ENCODE measurements at places on chromosomes 7 and 10.

DNA sequence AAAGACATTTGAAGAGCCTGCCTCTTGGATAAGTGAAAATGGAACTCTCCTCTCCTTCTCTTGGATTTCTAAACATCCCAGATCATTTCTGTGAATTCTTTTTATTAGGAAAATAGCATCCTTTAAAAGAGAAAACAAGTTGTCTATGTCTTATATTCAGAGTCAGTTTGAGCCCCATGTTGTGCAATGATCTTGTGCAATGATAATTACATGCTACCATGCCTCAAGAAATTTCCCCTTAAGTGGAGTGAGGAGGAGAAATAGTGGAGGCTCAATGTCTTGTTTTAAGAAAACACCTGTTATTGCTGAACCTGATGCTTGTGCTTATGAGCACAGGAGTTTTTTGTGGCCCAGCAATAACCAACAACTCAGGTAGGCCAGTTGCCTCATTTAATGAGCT is 103.6 kb downstream of the NPSR1 start:
- no peak for DNase-seq

DNA sequence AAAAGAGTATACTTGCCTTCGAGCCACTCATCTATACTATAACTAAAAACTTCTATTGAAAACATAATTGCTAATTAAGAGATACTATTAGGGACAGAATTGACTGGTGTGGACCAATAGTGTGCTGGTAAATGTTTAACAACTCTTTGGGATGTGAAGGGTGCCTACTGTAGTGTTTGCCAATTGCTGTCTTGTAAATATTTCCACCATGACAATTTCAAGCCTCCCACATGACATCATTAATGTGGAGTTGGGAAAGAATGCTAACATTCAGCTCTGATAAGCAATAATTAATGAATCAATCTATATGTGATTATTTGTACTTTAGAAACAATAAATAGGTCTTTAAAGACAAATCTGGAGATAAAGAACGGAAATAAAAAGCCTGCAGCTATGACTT is 136.8 kb downstream of the DGKB start:
- DNase-seq: no peak

DNA sequence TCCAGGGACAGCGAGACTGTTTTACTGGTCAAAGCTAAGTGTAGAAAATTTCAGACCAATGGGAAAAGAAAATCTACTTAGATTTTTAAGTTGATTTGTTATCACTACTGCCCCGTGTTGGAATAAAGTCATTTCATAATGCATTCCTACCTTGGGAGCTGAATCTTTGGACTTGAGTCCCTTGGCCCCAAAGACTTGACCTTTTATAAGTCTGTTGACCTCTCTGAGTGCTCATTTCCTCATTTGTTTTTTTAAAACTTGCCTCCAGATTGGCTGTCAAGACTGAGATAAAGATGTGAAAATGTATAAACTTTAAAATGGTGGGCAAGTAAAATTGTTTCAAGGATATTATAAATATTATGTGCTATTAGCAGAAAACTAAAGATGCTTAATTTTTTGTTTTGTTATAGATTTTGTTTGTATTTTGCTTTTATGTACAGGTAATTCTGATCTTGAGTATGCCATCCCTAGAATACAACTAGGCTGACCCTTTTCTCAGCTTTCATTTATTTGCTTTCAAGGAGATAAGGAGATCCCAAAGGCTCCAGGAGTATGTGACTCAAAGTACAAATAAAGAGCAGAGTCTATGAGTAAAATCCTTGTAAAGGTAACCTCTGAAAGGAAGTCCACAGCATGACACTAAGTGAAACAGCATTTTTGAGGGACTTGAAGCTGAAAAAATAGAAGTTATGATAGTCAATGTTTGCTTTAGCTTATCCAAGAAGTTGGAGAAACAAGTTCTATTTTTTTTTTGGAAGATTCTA is 54.6 kb downstream of the TMEM26 start:
- no peak for DNase-seq

GRCh38 chr7:98911916-98912315 is 33.6 kb downstream of the TRRAP start:
- no peak for DNase-seq

GRCh38 chr7:84250452-84250851 is 55.9 kb upstream of the SEMA3A start:
- no peak for DNase-seq

DNA sequence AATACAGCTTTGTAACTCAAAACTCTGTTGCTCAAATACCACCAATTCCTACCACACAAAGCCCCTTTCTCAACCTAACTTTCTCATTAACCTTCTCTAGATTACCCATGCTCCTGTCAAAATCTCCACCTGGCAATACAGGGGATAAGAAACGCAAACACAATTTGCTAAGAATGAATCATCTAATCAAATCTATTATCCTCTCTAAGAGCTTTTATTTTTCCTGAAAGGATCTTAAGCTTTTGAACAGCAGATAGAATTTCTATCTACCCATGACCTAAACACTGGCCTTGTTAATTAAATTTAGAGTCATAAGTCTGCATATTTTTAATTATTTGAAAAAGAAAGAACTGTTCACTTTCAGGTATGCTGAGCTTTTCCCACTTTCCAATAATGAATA is 98.3 kb downstream of the HBP1 start:
- DNase-seq: no peak

DNA sequence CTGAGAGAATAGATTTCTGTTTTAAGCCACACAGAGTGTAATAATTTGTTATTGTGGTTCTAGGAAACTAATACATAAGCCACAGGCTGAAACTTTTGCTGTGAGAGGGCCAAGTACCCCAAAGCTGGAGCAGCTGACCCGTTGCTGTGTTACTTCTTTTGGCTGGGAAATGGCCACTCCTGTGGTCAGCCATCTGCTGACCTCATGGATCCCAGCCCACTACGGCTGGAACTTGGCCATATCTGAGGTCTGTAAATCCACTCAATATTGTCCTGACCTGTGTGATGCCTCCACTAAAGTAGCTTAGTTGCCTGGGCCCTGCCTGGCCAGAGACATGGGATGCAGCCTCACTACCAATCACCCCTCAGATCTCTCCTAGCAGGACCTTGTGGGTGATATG is 17.4 kb upstream of the LOXL4 start:
- DNase-seq: no peak

DNA sequence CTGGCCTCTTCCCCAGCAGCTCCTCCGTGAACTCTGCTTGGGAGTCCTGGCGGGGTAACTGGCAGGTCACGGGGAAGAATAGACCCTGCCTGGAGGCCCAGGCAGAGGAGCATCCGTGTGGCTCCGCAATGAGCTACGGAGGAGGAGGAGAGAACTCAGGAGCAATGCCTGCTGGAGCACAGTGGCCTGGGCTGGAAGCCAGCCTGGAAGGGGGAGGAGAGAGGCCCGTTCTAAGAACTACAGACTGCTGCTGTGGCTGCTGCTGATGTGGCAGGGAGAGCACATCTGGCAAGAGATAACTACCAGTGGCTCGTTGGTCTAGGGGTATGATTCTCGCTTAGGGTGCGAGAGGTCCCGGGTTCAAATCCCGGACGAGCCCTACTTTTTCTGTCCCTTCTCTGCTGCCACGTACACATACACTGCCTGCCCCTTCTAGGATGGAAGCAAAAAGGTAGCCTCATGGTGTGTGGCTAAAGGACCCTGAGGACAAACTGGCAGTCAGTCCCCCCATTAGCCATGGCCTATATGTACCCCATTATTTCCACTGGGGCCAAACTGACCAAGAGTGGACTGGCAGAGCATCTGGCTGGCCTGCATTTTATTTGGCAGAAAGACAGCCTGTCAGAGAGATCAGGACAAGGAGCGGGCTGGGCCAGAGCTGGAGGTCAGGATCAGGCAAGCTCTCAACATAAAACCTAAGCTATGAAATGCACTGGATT is 7.7 kb upstream of the OPN1SW start:
- peak; percentile 85 for DNase-seq

- peak; percentile 93 for DNase-seq
Observed at GRCh38 chr10:124153023-124153826, 59.8 kb upstream of the CHST15 start.

- peak; percentile 81 for DNase-seq
Observed at GRCh38 chr10:118543714-118544400, 51.6 kb downstream of the PRLHR start.

DNA sequence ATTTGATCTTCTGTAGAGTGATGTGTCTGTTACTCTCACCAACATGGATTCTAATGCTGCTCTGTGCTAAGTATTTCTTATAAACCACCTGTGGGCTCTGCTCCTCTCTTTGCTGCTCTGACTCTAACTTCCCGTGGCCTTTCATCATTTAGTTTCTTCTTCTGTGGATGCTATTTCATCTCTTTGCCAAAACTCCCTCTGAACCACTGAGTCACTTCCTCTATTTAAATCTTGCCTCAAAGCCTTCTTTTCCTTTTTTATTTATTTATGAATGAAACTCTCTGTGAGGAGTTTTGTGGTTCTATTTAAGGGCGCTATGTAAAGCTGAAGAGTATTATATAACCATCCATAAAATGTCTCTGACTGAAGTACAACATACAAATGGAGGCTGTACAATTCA is 538.5 kb downstream of the SUGCT start:
- peak; percentile 57 for DNase-seq

- no peak for DNase-seq
Observed at GRCh38 chr10:131820626-131821025, 80.2 kb upstream of the PPP2R2D start.

DNA sequence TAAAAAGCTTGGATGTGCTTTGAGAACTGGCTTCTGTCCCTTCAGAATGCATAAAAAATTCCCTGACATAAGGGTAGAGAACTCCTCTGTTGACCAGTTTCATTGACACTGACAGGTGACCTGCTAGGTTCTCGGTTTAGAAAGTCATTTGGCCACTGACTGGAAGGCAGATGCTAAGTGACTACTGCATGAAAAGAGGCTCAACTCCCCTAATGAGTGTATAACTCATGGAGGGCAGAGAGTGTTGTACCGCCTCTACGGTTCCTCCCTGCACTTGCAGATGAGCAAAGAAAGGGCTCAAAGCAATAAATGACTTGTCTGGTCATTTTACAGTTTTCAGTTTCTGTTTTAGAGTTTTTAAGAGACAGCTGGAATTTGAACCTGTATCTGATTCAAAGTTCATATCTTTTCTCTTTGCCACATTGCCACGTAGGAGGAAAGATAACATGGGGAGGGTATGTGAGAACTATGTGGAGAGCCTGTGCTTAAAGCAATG is 2.9 kb upstream of the FGL2 start:
- no peak for DNase-seq

GRCh38 chr7:99190359-99191009 is 17.4 kb downstream of the KPNA7 start:
- no peak for DNase-seq

GRCh38 chr10:122282909-122283308 is 11.8 kb downstream of the BTBD16 start:
- DNase-seq: no peak

- DNase-seq: no peak
Observed at GRCh38 chr10:30842185-30842584, 189.5 kb downstream of the ZNF438 start.

DNA sequence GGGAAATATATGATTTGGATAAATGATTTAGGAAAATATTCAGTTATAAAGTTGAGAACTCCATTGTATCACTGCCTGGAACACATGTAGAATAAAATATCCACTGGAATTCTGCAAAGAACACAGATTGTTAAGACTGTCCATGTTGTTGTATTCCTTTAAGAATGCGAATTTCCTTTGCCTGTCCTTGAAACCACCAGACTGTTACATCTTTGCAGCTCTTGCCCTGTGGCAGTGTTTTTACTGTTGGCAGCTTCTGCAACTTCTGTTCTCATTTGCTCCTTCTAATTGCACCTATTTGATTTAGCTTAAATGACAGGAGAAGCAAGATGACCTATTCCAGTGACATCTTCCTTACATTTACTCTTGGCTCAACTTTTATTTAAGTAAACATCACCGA is 39.7 kb downstream of the MALSU1 start:
- no peak for DNase-seq

DNA sequence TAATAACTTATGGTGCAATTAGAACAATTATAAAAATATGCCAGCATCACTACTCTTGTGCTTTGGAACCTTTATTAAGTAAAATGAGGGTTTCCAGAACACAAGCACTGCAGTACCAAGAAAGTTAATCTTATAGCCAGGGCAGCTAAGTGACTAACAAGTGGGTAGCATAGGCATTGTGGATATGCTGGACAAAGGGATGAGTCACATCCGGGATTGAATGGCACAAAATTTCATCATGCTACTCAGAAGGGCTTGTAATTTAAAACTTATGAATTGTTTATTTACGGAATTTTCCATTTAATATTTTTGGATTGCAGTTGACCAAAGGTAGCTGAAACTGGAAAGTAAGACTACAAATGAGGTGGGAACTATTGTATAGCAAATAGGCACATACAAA is 250.6 kb downstream of the C7orf25 start:
- peak; percentile 60 for DNase-seq

DNA sequence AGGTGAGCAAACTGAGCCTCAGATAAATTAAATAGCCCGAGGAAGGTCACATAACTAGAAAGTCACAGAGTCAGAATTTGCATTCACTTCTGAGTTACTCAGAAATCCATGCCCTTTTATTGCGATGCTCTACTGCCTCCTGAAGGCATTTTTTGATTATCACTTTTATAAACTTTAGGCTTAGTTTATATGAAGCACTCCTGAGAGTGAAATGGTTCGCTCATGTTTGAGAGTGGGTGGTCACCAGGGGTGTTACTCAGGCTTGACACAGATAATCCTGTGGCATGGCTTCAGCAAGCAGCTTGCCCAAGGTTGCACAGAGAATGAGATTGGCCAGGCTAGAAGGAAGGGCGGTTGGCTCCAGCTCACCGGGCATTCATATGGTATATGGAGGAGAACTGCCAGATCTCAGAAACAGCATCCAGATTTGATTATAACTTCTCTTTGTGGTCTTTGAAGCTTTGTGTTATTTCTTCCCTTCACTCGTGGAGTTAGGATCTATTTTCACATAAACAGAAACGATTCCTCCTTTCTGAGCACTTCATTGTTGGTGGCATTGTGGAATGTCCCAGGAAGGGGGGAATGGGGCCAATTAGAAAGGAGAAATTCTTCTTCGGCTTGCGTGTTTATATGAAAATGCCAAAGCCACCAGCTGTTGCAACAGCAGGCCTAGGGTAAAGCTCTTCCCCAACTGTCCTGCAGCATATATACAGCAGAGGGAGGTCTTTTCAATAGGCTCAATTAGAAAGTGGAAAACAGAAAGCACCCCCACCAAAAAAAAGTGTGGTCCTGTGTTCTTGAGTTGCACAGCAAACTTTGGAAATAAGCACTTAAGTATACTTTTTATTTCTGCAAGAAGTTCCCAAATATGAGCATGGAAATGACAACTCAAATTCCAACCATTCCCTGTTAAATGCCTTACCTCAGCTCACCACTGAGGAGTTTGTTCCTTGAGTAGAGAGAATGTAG is 628.8 kb downstream of the SUGCT start:
- DNase-seq: peak; percentile 78
